ENCODE measurements at places on chromosomes 6 and 20.

- no peak for DNase-seq
Measured at GRCh38 chr6:164023535-164023934, 609.0 kb downstream of the QKI start.

DNA sequence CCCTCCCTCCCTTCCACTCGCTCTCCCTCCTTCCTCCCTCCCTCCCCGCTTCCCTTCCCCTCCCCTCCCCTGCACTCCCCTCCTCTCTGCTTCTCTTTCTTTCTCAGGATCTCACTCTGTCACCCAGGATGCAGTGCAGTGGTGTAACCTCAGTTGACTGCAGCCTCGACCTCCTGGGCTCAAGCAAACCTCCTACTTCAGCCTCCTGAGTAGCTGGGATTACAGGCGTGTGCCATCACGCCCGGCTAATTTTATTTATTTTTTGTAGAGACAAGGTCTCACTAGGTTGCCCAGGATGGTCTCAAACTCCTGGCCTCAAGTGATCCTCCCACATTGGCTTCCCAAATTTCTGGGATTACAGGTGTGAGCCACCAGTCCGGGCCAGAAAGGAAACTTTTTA, 23.6 kb upstream of the SERPINB1 start:
- DNase-seq, result no peak

GRCh38 chr6:130794738-130795137, 32.5 kb upstream of the SMLR1 start:
- DNase-seq, result no peak

DNA sequence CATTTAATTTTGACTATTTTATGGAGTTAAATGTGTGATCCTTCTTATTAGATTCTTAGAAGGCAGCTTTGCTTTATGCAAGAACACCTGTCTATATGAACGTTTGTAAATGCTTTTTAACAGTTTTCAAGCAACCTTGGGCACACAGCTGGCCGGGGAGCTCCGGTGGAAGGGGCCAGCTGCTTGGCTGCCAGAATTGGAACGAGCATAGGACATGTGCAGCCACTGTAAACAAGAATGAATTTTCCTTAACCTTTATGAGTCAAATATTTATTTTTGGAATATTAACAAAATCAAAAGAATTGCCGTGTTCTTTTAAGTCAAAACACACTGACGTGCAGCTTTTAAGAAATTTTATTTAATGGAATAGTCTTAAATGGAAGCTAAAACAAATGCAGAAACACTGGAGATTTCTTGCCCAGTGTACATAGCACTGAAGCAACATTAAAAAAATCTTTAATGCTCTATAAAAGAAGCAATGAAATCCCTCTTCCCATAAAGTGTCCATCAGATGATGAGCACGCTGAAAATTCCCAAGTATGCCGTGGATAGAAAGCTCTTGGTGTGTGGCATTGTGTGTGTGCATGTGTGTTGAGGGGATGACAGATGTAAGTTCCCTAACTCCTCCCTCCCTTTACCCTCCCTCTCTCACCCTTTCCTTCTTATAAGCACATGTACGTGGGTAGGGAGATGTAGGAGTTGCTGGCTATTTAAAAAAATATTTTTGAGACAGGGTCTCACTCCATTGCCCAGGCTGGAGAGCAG, 208.9 kb upstream of the EXOC2 start:
- DNase-seq, result no peak

DNA sequence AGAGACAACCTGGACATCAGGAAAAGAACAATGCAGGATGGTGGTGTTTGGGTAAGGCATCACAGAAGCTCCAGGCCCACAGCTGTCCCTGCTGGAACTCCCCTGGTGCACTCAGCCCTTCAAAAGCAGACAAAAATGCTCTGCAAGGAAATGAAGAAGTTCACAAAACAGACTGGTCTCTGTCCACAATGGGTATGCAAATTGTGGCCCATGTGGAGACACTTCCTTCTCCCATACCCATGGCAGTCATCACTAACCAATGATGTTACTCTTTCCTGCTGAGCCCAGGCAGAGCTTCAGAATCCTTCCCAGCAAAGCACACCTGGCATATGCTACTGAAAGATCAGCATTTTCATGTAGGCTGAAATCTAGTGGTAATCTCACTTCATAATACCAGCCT, 42.6 kb upstream of the PXDC1 start:
- no peak for DNase-seq

GRCh38 chr20:57760698-57761412, 51.0 kb upstream of the PMEPA1 start:
- DNase-seq, result no peak

DNA sequence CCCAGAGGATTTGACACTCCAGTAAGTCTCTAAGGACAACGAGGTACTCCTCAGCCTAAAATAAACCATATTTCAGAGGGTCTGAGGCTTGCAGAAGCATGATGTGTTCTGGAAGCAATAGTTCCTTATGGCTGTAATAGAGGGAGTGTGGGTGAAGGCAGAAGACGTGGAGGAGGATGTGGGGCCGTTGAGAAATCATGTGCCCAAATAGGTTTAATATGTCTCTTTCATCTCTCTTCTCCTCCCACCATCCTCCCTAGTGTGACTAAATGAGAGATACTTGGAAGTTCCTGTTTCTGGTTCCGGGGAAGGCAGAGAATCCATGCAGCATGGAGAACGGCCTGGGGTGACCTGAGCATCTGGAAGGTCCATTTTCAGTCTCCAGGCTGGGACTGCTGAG, 174.0 kb upstream of the RSPO3 start:
- no peak for DNase-seq

DNA sequence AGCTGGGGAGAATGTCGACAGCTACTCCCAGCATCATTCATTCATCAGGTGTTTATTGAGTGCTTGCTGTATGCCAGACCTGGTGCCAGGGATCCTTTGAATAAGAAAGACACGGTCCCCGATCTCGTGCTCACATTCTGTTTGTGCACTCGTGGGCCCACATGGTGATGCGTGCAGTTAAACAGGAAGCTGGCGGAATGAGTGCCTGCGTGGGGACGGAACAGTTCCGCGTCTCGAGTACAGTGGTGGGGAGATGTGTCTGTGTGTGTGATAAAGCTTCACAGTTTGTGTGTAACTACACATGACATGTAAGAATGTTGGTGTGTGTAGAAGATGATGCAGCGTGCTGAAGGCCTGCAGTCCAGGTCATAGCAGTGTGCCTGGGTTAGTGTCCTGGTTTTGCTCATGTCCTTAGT, 6.5 kb downstream of the RBM38 start:
- DNase-seq, result peak; percentile 51

- DNase-seq, result no peak
Measured at GRCh38 chr20:24833592-24833991, 115.5 kb upstream of the CST7 start.

- peak; percentile 60 for DNase-seq
Measured at GRCh38 chr20:59144179-59144830, 19.3 kb upstream of the ZNF831 start.

- DNase-seq, result no peak
Measured at GRCh38 chr6:136613477-136613876, 63.3 kb upstream of the MAP7 start.

DNA sequence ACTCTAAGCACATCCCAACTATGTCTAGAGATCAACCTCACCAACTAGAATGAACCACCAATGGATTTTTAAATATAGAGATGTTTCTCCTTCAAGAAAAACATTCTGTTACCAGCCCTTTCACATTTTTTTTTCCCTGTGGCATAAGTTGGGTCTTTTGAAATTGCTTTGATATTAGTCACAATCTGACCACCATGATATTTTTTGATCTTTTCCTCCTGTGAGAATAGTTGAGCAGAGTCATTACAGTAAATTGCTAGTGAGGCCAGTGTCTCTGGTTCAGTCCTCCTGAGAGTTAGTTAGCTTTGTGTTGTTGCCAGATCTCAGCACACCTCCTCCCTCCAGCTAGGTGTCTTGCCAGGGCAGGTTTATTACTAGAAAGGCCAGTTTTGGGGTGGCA, 79.7 kb upstream of the MYLIP start:
- no peak for DNase-seq

- DNase-seq, result no peak
Measured at GRCh38 chr6:161494566-161494965, 220.7 kb upstream of the AGPAT4 start.

DNA sequence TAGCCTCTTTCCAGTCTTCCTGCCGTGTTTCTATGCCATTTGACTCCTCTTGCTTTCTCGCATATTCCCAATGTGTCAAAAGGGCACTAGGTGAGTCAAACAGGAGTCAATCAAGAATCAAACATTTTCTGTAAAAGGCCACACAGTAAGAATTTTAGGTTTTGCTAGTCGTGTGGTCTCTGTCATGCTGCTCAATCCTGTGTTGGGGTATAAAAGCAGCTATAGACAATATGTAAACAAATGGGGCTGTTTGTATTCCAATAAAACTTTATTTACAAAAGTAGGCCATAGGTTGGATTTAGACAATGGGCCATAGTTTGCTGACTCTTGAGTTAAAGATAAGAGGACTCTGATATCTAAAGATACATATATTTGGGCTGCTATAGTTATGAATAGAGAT, 235.4 kb upstream of the BTBD3 start:
- no peak for DNase-seq

DNA sequence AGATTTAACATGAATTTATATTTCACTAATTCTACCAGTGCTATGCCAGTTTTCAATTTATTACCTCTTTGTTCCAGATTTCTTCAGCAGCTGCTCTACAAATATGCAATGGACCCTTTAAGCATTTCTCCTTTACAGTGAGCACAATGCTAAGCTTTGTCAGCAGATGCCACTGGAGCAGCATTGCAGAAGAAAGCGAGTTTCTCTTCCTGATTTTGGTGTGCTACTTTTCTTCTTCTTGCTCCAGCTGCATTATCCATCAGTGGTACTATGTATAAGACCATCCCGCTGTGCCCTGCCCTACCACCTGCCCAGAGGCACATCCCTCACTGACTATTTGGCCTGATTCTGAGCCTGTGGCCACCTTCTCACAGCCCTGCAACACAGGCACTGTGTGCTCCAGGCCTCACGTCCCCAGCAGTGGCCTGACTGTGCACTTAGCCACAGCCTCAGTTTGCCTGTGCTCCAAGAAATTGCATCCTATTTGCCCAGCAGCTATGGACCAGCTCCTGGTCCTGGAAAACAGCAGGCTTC, 84.1 kb downstream of the TNFAIP3 start:
- DNase-seq, result no peak

All from stimulated activated CD4-positive, alpha-beta T cell treated with anti-CD3 and anti-CD28 coated beads, Interleukin-2, amount 100 ng/mL, for 24 hours (primary cell).